ENCODE measurements at places on chromosomes 13 and 19. TPM values are rescaled to one million over a fixed set of nuclear protein-coding genes. Genes with fewer than 3 reads are reported as not detected.
A peak's percentile ranks its signal among the peaks of the same experiment; 100 is the strongest.

DNA sequence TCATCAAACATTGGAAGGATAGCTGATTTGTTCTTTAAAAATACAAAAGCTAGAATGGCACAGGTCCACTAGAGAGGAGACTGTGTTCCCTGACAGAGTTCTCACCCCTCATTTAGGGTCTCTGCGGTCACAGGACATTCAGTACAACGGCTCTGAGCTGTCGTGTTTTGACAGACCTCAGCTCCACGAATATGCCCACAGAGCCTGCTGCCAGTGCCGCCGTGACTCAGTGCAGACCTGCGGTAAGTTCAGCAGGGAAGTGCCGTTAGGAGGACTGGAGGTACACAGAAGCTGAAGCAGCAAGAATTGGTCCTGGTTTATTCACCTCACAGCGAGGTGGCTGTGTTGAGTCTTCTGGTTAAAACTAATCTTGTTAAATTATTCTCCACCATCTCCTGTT is 90.0 kb downstream of the TNFRSF19 start:
- no peaks in the 10 kb centered on the region for H3K4me1 ChIP-seq
- no peak overlapping the region for H3K27ac ChIP-seq
- H3K27me3 ChIP-seq = no peaks in the 10 kb centered on the region
- H3K36me3 ChIP-seq = no peaks in the 10 kb centered on the region

DNA sequence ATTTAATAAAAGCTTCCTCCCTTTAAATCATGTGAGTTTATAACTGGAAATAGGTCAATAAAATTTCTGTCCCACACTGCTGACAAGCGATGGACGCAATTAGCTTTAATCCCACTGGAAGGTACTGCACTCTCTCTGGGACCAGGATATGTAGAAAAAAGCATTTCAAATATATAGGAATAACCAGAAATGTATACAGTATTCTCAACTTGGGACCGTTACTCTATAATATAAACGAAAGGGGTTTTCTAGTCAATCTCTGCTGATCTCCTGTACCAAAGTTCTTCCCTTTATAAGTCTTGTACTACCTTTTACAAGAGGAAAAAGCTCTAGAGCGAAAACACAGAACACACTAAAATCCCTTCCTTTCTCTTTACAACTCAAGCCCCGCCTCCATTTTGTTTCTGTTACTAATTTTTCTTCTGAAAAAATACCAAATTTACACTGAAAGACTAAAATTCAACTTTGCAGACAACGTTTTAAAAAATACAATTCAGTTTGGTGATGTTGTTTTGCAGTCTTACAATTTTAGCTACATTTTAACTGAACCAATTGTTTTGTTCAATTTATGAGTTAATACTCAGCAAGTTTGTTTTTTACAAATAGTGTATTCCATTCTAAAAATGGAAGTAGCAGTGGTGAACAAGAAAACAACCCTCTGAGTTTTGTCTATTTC is 1.7 kb upstream of the USPL1 start:
- H3K4me3 ChIP-seq = peak overlapping the region; percentile 89
- DNase-seq = no peak
- H3K27ac ChIP-seq = peak overlapping the region; percentile 95
- H3K36me3 ChIP-seq = no peaks in the 10 kb centered on the region
- H3K4me1 ChIP-seq = peaks cover 7% of the 10 kb centered on the region
- no peaks in the 10 kb centered on the region for H3K27me3 ChIP-seq

DNA sequence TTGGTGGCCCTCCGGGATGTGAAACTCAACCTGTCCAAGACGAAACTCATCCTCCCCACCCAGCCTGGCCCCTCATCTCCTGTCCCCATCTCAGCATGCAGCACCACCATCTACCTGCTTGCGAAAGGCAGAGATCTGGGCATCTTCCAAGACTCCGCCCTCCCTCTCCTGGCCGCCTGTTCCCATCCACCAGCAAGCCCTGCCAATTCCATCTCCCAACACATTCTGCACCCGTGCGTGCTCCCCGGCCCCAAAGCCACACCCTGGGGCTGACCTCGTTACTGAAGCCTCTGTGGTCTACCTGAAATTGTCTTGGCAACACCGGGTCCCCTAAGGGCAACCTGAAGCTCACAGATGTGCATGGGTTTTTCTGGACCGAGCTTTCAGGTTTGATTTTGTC is 13.2 kb upstream of the CAMSAP3 start:
- no peak overlapping the region for H3K27ac ChIP-seq
- no peaks in the 10 kb centered on the region for H3K27me3 ChIP-seq
- H3K4me3 ChIP-seq = no peak overlapping the region

The CKM gene
- not detected for total RNA-seq

The UGGT2 gene
- total RNA-seq = 0.38 TPM
